Stimulated activated effector memory CD8-positive, alpha-beta T cell treated with anti-CD3 and anti-CD28 coated beads, Interleukin-12 subunit alpha, Interleukin-12 subunit beta, amount 100 ng/mL, for 72 hours (primary cell): ENCODE measurements at places on chromosomes 1 and 21.

- no peak for DNase-seq
These were observed 4.9 kb downstream of the LY9 start for GRCh38 chr1:160800645-160801408.

DNA sequence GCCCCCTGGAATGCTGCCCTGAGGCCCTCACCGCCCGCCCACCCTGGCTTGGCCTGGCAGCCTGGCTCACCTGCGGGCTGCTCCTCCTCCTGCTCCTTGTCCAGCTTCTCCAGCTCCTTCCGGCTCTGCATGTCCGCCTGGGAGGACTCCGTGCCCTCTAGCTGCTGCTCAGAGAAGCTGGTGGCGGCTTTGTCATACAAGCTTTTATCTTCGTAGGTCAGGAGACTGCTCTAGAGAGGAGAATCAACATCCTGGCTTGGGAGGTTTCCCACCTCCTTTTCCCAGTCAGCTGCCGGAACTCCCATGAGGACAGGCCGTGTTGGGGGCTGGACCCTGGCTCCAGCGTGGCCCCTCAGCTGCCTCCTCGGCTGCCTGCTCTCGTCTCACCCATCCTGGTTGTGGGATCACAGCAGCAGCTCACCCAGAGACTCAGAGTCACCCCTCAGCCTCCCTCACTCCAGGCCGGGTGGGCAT, 36.6 kb upstream of the TMEM52 start:
- DNase-seq, result no peak

DNA sequence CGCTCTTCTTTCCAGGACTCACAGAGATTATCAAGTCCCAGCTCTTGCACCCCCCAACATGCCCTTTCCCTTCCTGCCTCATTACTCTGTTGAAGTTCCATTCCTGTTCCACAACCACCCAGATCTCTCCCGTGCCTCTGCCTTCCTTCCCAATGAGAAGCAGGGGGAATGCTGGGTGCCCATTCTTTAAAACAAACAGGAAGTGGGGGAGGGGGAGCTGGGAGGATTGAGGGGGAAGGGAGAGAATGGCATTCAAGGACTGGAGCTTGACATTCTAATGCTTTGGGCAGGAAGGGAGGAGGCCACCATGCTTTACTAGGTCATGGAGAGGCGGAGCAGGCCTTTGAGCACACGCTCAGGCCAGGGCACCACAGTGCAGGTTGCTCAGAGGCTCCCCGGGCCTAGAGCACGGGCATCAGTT, 150.3 kb upstream of the IRF2BP2 start:
- no peak for DNase-seq

GRCh38 chr1:50218344-50219120, 109.8 kb downstream of the ELAVL4 start:
- DNase-seq, result no peak

- DNase-seq, result no peak
These were observed 48.0 kb upstream of the NEK7 start for GRCh38 chr1:198108636-198109370.

DNA sequence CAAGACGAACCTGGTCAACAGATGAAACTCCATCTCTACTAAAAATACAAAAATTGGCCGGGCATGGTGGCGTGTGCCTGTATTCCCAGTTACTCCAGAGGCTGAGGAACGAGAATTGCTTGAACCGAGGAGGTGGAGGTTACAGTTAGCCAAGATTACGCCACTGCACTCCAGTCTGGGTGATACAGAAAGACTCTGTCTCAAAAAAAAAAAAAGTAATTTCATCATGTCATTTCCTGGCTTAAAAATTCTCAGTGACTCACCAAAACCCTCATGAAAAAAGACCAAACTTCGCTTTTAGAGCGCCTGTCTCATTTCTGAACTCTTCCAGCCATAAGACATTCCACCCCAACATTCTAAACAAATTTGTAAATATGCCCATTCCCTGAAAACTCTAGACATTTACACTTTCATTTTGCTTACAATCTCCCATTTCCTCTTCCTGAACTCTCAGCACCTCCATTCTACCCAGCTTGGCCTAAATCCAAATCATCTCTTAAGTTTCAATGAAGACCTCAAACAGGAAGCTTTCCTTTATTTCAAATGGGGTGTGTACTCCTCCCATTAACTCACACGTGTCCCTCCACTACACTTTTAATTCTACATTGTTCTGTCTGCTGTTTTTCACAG, 50.5 kb upstream of the PRRC2C start:
- no peak for DNase-seq

GRCh38 chr1:221606256-221606655, 135.6 kb downstream of the DUSP10 start:
- no peak for DNase-seq

GRCh38 chr1:38235705-38236104, 189.1 kb upstream of the POU3F1 start:
- DNase-seq, result no peak

GRCh38 chr1:232476538-232476950, 153.4 kb downstream of the SIPA1L2 start:
- DNase-seq, result no peak

DNA sequence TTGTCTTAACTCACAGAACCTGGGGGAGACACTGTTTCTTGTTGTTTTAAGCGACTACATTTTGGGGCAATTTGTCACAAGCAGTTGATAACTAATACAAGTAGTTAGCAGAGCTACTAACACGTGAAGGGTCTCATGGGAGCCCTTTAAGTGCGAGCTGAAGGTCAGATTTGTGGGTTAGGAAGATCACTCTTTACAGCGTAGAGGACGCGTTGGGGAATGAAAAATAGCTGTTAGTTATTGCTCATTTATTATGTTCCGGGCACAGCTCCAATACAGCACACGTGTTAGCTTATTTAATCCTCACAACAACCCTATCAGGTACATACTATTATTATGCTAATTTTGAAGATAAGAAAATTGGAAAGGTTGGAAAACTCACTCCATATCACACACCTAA, 95.9 kb downstream of the ACTL8 start:
- DNase-seq, result no peak
